ENCODE measurements at places on chromosomes 11 and 22. TPM values are rescaled to one million over a fixed set of nuclear protein-coding genes. Genes with fewer than 3 reads are reported as not detected.

DNA sequence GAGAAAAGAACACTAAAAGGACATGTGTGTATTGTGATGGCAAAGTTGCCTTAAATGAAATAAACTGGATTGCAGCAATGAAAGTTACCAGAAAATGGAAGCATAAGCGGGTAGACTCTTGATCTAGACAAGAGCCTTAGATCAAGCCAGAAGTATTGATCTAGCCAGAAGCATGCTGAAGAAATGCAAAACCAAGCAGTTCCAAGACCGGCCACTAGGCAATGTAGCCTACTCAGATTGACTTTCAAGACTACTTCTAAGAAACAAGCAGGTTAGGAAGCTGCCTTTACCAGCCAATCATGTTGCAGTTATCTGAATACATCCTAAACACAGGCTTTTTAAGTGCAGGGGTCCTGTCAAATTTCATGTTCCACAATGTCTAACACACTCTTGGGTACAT is 54.6 kb downstream of the KCNA4 start:
- DNase-seq, result peak; percentile 78

GRCh38 chr22:23085785-23086184 is 15.5 kb downstream of the GNAZ start:
- DNase-seq, result no peak

DNA sequence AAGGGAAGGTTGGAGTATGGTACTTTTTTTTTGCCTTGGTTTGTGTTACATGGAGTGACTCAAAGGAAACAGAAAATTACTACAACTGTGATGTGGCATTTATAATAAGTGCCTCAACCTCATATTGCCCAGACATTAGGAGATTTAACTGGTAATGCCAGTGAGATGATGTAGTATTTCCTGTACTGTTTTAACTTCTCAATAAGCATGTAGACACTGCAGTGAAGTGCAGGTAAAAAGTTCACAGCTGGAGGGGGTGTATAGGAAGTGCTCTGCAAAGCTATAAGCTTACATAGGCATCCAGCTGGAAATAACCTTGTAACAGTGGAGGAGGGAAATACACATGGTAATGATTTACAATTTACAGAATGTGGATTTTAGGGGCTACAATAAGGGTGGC is 138.2 kb upstream of the MTMR2 start:
- no peak for DNase-seq

DNA sequence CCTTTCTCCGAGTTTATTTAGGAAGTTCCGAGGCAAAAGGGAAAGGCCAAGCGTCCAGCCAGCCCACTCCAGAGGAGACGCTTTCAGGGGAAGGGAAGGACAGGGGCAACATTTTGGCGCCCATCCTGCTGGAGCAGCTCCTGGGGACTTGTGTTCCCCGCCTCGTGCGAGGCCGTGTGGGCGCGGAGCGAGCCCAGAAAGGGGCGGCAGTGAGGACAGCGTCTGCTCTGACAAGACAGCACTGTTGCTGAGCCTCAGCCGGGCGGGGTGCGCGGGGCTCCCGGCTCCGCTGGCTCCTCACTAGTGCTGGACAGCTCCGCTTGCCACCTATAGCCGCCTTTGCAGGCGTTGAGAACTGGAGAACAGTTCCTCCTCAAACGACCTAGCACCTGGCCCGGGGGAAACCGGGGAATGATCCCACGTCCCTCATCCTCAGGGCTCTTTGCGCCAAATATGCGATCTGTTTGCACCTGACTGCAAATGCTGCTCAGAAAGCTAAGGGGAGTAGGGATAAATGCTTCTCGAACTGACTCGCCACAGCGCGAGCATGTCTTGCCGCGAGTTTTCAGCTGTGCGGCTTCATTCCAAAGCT is 722 bp upstream of the GUCY1A2 start:
- DNase-seq, result peak; percentile 87

GRCh38 chr11:115581871-115582639 is 77.8 kb upstream of the CADM1 start:
- DNase-seq, result peak; percentile 22

DNA sequence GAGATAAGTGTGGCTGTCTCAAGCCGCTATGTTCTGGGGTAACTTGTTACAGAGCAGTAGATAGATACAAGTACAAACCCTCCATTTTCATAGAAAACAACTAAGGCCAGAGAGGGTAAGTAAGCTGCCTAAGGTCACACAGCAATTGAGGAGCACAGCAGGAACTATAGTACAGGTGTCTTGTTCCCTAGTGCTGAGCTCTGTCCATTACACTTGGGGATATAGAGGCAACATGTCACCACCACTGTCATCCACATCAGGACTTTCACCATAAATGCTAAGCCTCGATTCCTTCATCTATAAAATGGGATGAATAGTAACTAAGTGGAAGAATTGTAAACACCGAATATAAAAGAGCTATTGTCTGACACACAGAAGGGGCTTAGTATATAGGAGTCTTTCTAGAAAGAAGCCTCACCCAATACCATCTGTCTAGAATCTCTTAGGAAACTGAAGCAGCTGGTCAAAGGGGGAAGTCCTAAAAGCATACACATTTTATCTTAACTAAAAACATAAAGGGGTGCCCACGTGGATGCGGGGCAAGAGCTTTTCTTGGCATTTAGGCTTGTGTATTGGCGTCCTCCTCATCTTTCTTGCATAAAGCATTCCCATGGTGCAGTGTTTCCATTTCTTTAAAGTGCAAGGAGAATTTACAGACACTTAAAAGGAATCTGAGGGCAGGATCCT is 93.8 kb upstream of the ALX4 start:
- no peak for DNase-seq

GRCh38 chr11:59208956-59209355 is 3.8 kb downstream of the MPEG1 start:
- no peak for DNase-seq

- peak; percentile 62 for DNase-seq
These were observed 1.0 kb downstream of the RASSF10 start for GRCh38 chr11:13009921-13010748.

DNA sequence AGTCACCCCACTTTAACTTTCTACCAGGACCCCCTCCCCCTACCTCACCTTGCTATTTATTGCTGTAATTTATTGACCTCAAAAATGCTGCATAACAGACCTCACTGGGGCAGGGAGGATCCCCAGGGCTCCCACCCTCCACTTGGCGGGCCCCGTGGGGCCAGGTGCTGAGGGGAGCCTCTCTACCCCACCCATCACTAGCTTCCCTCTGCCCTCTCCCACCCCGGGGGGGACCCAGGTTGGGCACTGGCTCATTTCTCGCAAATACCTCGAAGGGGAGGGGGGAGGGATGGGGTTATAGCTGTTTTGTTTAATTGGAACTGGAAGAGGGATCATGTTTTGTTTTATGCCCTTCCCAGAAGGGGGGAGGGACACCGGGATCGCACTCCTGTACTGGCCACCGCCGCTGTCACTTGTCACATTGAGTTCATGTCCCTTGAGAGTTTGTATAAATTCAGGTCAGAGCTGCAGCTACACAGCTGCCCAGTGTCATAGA is 16.3 kb upstream of the TMEM191C start:
- peak; percentile 10 for DNase-seq

GRCh38 chr11:71109186-71109585 is 143.2 kb downstream of the SHANK2 start:
- no peak for DNase-seq

GRCh38 chr22:32127904-32128303 is 31.2 kb downstream of the C22orf42 start:
- DNase-seq, result peak; percentile 74

- DNase-seq, result no peak
These were observed 27.0 kb upstream of the SCGB1A1 start for GRCh38 chr11:62391642-62392425.

DNA sequence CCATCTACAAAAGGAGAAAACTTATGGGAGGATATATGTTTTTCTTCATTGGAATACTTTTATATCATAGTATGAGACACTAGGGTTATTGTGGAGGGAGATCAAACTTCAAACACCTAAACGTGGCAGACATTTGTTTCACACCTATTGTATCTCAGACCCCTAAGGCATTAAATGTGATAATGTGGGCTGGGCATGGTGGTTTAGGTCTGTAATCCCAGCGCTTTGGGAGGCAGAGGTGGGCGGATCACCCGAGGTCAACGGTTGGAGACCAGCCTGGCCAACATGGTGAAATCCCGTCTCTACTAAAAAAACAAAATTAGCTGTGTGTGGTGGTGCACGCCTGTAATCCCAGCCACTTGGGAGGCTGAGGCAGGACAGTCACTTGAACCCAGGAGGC is 75.5 kb downstream of the PRR5L start:
- no peak for DNase-seq

- no peak for DNase-seq
These were observed 22.8 kb upstream of the P2RY6 start for GRCh38 chr11:73249304-73249703.

GRCh38 chr11:95132956-95133355 is 43.3 kb downstream of the ENDOD1 start:
- DNase-seq, result no peak

- DNase-seq, result no peak
These were observed 77.9 kb upstream of the PITPNB start for GRCh38 chr22:27996981-27997380.

- DNase-seq, result no peak
These were observed 2.7 kb downstream of the UPB1 start for GRCh38 chr22:24497841-24498258.

DNA sequence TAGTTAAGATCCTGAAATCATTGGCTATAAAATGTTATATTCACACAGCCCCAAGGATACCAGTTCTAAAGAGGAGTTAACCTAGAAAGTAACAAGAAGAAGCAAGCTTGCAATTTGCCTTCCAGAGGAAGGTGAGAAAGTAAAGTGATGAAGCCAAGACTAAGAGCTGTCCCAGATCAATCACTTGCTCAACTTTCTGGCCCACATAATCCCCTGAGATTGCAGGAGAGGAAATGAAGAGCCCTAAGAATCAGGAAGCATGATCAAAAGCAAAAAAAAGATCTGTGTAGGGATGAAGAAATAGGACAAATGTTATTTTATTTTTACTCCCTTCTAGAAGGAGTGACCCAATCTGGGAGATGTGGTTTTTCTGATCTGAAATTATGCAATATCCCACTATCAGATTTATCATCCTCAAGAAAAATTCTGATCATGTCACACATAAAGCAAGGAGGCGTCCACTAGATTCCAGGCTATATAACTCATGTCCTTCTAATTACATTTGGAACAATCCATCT is 180.3 kb upstream of the GUCY1A2 start:
- no peak for DNase-seq

GRCh38 chr11:58574881-58575280 is 775 bp downstream of the LPXN start:
- DNase-seq, result no peak

- no peak for DNase-seq
These were observed 585.5 kb downstream of the NTM start for GRCh38 chr11:131955904-131956303.

- no peak for DNase-seq
These were observed 273.0 kb downstream of the TBC1D22A start for GRCh38 chr22:47035425-47035881.

- DNase-seq, result no peak
These were observed 923.3 kb downstream of the KCNA4 start for GRCh38 chr11:29093416-29094120.

DNA sequence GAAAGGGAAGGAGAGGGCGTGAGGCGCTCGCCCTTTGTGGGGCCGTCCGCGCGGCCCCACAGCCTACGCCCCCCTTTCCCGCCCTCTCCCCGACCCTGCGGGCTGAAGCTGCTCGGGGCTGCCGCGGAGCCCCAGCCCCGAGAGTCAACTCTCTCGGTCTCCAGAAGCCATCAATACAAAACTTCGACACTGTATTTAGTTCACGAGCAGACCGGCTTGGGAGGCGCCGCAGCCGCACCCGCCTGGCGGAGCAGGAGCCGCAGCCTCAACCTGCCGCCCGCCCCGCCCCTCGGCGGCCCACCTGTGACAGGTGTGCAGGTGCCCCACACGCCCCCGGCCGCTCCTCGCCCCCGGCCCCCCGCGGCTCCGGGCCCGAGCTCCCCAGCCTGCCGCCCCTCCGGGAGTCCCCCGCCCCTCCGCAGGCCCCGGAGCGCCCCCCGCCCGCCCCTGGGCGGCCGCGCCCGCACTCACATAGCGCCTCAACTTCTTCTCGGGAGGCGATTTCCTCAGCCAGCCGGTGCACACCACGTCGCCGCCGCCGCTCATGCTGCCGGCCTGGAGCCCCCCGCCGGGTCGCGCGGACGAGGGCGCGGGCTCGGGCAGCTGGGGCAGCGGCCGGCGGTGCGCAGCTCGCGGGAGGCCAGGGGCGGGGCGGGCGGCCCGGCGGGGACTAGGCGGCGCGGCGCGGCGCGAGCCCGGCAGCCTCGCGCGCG is at the start of gene GAB2:
Gene GAB2, minus strand, starts transcription at position 646 of the 713 bp plus-strand sequence. Its CDS starts 100 bp downstream, at position 546.
- DNase-seq, result peak; percentile 54

DNA sequence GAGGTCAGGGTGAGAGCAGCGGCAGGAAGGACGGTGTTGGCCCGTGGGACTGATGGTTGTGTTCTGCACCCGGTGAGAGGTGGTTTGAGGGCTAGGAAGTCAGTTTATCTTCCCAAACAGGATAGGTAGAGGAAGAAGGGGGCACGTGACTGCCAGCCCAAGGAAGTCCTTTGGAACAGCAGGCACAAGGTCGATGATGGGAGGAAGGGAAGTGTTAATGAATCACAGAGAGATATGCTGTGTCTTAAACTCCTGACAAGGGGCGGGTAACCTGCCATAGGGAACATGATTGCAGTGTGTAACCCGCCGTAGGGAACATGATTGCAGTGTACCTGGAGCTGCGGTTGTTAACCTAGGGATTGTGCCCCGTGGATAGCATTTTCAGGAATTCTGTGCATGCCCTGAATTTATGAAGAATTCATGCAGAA is 49.0 kb downstream of the PRR5L start:
- no peak for DNase-seq

- DNase-seq, result no peak
These were observed 3.1 kb upstream of the COMMD9 start for GRCh38 chr11:36292311-36292722.

DNA sequence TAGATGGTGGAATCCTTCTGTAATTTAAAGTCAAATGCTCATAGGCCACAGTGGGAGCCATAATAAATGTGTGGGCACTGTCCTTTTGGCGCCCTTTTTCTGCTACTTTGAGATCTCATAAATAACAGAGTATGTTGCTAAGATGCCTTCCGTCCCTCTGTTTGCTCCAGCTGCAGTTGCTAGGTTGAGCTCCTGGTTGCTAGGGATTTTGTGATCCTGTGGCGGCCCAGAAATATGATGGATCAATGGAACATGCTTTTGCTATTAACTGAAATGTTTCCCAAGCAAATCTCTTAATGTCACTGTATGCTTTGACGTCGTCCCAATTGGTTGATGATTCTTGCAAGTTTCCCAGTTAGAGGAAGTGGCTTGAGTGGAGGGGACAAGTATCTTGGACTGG is 53.5 kb downstream of the MYO18B start:
- DNase-seq, result no peak

- peak; percentile 88 for DNase-seq
These were observed at the start of gene SGSM1 for GRCh38 chr22:24805790-24806662. TSS of gene SGSM1 (plus strand) at chr22:24806211. CDS start at chr22:24806326, 115 bp downstream.

The NFRKB gene
- 35.5 TPM for total RNA-seq

The TENM4 gene
- total RNA-seq, result 25.0 TPM

The PRSS23 gene
- 4.2 TPM for total RNA-seq

The GAL3ST3 gene
- total RNA-seq, result 21.3 TPM

The OR4D5 gene
- not detected for total RNA-seq

The C22orf23 gene
- total RNA-seq, result 0.72 TPM

Measured in WTC11 (cell line).